ENCODE measurements at places on chromosomes 11 and 22.

DNA sequence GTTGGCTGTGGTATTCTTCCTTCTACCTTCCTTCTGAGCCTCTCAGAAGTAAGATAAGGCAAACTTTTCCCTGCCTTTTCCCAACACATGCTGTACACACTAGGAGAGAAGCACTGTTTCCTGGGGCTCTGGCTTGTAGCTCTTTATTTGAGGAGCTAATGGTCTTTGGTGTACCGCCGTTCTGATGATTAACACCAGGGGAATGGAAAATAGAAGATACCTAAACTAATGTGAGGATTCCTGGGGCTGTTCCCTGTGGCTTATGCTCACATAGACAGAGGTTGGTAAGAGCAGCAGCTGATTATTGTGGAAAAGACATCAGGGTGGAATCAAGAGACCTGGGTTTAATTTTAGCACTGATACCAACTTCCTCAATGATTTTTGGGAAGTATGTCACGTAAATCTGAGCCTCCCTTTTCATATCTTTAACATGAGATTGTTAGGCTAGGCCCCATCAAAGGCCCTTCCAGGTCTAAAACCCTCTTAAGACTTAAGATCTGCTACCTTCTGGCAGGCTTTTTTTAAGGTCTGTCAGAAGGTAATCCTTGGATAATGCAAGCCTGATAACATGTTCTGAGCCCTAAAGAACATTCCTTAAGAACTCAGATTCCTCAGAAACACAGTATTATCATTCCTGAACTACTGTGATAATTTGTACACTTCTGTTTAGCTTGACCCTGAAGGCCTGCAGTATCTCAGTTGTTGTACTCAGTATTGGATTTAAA, 24.8 kb upstream of the RCE1 start:
- no peaks in the 10 kb centered on the region for H3K4me1 ChIP-seq
- H3K27me3 ChIP-seq: no peaks in the 10 kb centered on the region
- no peak overlapping the region for H3K27ac ChIP-seq
- H3K4me3 ChIP-seq: no peak overlapping the region
- H3K36me3 ChIP-seq: peaks cover 13% of the 10 kb centered on the region
- no peak for DNase-seq

DNA sequence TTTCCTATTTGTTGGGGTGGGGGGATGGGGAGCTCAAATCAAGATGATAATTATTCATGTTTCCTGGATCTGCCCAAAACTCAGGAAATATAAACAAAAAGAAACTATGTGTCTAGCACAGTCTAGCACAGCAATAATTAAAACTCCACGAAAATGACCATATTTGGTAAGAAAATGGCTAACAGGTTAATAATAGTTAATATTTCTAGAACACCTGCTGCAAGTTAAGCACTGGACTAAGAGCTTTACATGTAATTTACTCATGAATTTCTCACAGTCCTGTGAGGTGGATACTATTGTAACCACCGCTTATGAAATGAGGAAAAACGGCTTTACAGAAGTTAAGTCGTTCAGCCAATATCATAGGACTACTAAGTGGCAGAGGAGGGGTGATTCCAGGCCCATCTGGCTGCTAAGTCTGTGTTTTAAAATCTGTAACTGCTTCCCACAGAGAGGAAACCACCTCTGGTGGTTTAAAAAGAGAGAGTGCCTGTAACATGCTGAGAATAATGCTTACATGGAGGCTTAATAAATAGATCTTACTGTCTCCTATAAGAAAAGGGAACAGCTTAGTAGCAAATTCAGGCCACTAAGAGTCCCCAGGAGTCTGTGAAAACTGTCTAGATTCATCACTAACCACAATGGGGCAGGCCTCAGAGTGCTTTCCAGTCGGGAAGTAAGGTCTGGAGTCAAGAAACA, 11.0 kb upstream of the AMOTL1 start:
- no peak overlapping the region for H3K27ac ChIP-seq
- no peaks in the 10 kb centered on the region for H3K27me3 ChIP-seq
- no peak overlapping the region for H3K4me3 ChIP-seq
- H3K36me3 ChIP-seq: no peaks in the 10 kb centered on the region

- no peaks in the 10 kb centered on the region for H3K36me3 ChIP-seq
- no peak overlapping the region for H3K4me3 ChIP-seq
- no peak overlapping the region for H3K27ac ChIP-seq
- peak; percentile 88 for DNase-seq
- peaks cover 6% of the 10 kb centered on the region for H3K27me3 ChIP-seq
These were observed 428.4 kb downstream of the MN1 start for GRCh38 chr22:27372969-27373670.

GRCh38 chr22:36281781-36282327, 28.9 kb downstream of the APOL1 start:
- H3K27me3 ChIP-seq: no peaks in the 10 kb centered on the region
- DNase-seq: no peak
- H3K36me3 ChIP-seq: peaks cover 59% of the 10 kb centered on the region

- H3K4me1 ChIP-seq: peaks cover 48% of the 10 kb centered on the region
- H3K4me3 ChIP-seq: no peak overlapping the region
- H3K36me3 ChIP-seq: no peaks in the 10 kb centered on the region
- H3K27me3 ChIP-seq: no peaks in the 10 kb centered on the region
These were observed 38.4 kb downstream of the POU2AF3 start for GRCh38 chr11:111336582-111337256.

DNA sequence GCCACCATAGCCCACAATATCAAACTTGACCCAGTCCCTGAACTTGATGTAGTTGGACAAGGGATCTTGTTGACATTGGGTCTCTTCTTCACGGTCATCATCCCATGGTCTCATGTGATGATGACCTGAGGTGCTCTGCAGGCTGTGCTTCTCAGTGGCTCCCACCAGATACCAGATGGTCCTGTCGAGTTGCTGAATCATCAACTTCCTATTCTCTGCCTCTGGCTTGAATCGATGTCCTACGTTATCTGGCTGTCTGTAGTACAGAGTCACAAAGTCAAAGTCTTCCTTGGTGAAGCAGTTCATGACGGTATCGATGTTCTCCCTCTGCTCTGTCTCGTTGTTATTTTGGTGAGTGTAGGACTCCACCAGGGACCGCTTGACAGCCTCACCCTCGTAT, 145.7 kb upstream of the ALDH3B2 start:
- DNase-seq: no peak
- no peak overlapping the region for H3K27ac ChIP-seq
- no peak overlapping the region for H3K4me3 ChIP-seq
- no peaks in the 10 kb centered on the region for H3K36me3 ChIP-seq
- H3K27me3 ChIP-seq: no peaks in the 10 kb centered on the region

DNA sequence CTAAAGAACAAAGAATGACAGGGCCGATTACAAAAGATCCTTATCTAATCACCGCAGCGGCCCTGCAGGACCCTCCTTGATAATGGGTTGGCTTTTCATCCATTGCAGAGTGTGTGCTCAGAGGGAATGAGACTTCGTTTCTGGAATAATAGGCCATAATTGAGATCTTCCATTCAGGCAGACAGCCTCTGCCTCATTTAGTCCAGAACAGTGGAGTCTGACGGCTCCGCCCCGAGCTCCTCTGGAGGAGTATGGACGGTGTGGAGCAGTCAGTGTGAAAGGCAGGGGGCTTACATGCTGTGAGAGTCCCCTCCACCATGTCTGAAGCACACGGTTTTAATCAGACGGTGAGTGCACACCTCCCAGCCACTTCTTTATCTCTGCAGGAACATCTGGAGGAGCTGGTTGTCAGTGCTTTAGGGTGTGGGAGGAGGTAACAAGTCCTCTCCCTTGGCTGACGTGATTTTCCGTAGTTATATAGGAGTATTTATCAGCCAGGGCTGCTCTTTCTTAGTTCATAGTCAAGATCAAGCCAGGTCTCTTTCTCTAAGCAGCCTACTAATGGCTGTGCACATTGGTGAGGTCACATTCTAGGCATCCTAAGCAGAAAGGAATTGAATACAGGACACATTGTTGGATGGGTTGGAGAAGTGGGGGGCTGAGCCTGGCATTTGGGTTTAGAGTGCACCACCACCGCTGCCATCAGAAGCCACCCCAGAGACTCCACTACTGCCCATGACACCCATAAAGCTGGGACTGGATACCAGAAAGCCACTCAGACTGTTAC, 1477.9 kb downstream of the TBC1D22A start:
- no peak overlapping the region for H3K27ac ChIP-seq
- no peaks in the 10 kb centered on the region for H3K4me1 ChIP-seq
- H3K4me3 ChIP-seq: no peak overlapping the region
- DNase-seq: no peak
- no peaks in the 10 kb centered on the region for H3K36me3 ChIP-seq

- no peaks in the 10 kb centered on the region for H3K36me3 ChIP-seq
- H3K27ac ChIP-seq: no peak overlapping the region
- H3K27me3 ChIP-seq: no peaks in the 10 kb centered on the region
- H3K4me3 ChIP-seq: no peak overlapping the region
These were observed 428.0 kb downstream of the TBC1D22A start for GRCh38 chr22:47190276-47190956.

DNA sequence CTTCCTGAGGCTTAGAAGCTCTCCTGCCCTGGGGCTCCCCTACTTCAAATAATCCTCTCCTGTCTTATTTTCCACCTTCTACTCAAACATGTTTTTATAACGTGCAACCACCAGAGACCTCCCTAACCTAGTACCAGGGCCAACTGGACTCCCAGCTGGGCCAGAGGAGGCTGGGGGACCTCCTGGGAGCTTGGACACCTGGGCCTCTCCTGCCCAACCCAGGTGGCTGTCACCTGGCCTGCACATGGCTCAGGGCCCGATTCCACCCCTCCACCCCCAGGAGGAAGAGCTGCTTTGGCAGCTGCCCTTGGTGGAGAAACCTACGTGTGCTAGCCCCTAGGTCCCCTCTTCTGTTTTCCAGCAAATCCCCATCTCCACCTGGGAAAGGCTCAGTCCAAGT, 105.2 kb downstream of the ABTB2 start:
- H3K4me3 ChIP-seq: no peak overlapping the region
- H3K27me3 ChIP-seq: peaks cover 14% of the 10 kb centered on the region
- no peaks in the 10 kb centered on the region for H3K36me3 ChIP-seq
- H3K27ac ChIP-seq: no peak overlapping the region
- DNase-seq: no peak

DNA sequence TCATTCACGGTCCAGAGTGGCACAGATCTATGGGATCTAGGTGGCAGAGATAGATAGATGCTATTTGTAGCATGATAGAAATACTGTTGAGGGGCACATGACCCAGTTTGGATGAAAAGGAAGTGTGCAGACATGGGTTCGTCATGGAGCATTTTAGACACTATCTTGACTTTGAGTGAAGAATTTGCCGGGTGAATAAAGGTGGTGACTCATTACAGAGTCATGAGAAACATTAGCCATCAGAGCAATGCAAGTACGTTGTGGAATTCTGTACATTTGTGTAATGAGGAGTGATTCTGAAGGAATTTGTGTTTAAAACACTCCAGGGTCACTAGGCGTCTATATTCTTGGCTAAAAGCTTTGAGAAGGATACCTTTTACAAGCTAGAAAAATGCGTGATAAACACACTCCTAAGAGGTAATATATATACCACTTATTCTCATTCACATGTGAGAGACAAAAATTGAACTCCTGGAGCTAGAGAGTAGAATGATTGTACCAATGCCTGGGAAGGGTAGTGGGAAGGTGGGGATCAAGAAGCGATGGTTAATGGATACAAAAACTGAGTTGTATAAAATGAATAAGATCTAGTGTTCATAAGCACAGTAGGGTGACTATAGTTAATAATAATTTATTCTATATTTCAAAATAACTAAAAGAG, 593.7 kb upstream of the LUZP2 start:
- no peaks in the 10 kb centered on the region for H3K4me1 ChIP-seq
- no peak for DNase-seq
- no peaks in the 10 kb centered on the region for H3K27me3 ChIP-seq
- no peak overlapping the region for H3K27ac ChIP-seq

DNA sequence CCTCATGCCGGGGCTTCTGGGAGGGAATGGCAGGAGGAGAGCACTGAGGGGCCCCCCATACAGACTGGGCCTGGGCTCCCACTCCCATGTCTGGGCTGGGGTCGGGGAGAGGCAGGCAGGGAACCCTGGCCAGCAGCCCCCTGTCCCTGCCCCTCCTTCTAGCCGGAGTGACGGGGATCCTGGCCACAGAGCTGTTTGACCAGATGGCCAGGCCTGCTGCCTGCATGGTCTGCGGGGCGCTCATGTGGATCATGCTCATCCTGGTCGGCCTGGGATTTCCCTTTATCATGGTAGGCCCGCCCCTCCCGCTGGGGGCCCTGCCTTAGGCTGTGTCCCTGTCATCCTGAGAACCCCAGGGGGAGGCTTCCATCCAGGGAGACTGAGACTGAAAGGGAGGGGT, 10.0 kb upstream of the MIF start:
- peaks cover 2% of the 10 kb centered on the region for H3K36me3 ChIP-seq
- no peak for DNase-seq
- no peak overlapping the region for H3K4me3 ChIP-seq

DNA sequence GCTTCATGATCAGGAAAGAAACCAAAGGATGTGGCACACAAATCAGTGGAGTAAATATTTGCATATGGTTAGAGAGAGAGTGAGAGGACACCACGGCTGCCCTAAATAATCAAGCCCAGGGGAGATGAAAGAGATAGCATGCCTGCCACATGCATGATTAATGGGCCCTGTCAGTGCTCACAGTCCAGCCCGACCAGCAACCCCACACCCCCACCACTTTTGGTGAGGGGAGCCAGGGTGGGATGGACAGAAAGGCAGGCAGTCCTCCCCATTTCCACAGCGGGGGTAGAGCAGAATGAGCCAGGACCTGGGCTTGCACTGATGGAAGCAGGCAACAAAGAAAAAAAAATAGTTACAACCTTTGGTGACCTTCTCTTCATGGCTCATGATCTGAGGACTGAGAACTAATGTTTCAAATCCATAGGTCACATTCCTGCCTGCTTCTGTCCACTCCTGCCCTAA, 545.0 kb downstream of the ETS1 start:
- peaks cover 11% of the 10 kb centered on the region for H3K27me3 ChIP-seq
- no peaks in the 10 kb centered on the region for H3K36me3 ChIP-seq
- no peak for DNase-seq
- H3K4me3 ChIP-seq: no peak overlapping the region
- H3K4me1 ChIP-seq: no peaks in the 10 kb centered on the region

DNA sequence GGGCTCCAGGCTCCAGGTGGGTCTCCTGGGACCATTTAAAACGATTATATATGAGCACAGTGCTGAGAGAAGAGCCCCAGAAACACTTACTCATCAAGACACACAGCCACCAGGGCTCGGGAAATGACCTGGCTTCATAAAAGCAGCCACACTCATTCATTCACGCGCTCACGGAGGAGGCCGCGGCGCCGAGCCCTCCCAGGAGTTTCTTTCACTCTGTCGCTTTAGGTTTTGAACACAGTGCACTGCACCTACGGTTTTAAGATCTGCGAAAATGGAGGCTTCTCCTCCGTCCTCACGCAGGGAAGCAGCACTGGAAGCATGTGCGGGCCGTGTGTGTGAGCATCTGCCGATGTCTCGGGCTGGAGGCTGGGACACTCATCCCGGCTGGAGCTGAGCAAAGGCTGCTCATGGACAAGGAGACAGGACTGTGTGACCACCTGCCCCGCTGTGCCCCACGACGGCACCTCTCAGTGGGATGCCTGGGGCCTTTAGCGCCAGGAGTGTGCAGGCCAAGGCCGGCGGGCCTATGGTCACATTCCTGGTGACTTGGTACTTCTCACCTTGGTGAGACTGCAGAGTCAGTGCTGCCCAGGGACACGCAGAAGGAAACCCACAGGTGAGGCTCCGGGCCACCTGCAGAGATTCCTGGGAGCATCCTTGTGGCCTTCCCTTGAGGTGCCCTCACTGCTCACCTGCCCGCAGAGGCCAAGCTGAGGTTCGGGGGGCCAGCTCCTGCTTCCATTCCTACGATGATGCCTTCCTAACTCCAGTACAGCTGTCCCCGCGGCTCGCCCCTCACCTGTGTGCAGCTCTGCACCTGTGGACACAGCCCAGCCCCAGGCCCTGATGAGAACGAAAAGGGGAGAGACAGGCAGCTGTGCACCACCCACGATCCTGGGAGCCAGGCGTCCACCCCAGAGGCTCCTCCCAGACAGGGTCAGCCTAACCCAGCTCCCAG, 872.0 kb downstream of the BRD1 start:
- no peaks in the 10 kb centered on the region for H3K4me1 ChIP-seq
- H3K36me3 ChIP-seq: no peaks in the 10 kb centered on the region
- no peak for DNase-seq
- H3K27me3 ChIP-seq: no peaks in the 10 kb centered on the region
- H3K4me3 ChIP-seq: no peak overlapping the region
